ENCODE measurements at places on chromosomes 7 and 10.

DNA sequence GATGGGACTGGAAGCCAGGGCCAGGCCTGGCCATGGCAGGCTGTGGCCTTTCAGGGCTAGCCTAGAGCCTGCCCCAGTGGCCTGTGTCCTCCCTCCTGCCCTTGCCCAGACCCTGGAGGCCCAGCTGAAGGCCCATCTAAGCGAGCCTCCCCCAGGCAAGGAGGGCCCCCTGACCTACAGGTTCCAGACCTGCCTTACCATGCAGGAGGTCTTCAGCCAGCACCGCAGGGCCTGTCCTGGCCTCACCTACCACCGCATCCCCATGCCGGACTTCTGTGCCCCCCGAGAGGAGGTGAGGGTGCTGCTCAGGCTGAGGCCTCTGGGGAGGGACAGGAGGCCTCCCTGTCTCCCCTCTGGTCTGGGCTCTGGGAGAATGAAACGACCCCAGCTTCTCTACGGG lies 60.9 kb downstream of the PALD1 start:
- DNase-seq, result no peak

- DNase-seq, result peak; percentile 80
Measured at GRCh38 chr7:128022631-128023532, 8.4 kb downstream of the LRRC4 start.

GRCh38 chr7:93913197-93913596 lies 6.8 kb downstream of the GNGT1 start:
- DNase-seq, result no peak

DNA sequence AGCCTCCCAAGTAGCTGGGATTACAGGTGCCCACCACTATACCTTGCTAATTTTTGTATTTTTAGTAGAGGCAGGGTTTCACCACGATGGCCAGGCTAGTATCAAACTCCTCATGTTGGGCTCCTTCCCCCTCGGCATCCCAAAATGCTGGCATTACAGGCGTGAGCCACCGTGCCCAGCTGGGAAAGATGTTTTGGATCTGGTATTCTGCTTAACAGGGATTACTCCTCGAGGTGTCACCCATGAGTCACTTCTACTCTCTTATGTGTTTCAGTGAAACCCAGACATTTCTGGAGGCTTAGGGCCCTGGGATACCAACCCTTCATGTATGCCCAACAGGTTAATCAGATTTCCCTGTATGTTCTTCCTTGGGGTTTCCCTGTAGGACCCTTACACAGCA lies 11.8 kb upstream of the OPN4 start:
- DNase-seq, result peak; percentile 23

DNA sequence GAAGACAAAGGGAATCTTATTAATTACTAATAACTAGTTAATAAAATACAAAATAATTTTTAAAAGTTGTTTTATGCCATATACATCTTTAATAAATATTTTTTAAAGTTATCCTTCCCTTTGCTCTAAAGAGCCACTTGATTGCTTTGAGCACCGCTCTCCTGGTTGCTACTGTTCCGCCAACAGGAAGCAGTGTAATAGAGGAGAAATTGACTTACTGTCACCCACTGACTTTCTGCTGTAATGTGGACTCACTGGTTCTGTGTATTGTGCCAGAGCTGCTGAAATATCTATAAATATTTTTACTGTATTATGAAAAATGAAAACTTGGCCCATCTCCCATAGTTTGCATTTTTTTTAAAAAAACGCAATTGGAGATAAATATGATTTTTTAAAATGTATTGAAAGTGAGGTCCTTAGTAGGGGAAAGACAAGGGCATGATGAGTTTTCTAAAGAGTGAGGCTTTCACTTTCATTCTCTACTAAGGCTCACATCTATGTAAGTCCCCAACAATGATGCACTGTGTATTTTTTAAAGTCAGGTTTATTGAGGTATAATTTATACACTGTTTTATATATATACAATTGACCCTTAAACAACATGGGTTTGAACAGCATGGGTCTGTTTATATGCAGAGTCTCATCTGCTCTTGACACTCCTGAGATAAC lies 100.5 kb downstream of the NPY start:
- DNase-seq, result no peak

GRCh38 chr10:114472877-114473253 lies 68.6 kb upstream of the AFAP1L2 start:
- no peak for DNase-seq

- no peak for DNase-seq
Measured at GRCh38 chr7:5572439-5572838, 148.8 kb upstream of the TNRC18 start.

DNA sequence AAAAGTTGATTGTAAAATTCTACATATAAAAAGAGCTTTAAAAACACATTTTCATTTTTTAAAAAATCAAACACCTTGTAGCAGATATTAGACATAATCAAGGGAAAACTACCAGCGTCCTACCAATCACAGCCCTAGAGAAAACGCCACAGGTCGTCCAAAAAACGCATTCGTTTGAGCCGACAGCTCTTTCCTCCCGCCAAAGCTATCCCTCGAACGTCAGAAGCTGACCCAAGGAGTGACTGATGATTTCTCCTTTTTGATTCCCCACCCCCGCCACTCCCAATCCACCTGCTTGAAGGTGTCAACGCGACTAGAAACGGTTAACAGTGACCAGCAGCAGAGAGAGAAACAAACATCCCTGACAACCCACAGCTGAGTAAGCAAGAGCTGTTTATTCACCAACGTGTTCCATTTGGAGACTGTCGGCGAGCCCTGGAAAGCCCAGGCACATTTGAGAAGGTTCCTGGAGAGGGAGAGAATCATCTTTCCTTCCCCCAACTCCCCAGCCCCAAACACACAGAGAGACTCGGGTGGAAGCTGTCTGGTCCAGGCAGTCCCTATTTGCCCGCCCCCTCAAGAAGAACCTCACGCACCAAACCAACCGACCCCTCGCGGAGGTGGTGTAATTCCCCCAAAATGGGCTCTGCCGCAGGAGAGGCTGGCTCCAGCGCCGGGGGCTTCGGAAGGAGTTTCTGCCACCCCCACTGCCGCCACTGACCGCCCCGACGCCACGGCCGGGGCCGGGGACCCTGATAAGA lies 622 bp downstream of the CPEB3 start:
- peak; percentile 29 for DNase-seq

DNA sequence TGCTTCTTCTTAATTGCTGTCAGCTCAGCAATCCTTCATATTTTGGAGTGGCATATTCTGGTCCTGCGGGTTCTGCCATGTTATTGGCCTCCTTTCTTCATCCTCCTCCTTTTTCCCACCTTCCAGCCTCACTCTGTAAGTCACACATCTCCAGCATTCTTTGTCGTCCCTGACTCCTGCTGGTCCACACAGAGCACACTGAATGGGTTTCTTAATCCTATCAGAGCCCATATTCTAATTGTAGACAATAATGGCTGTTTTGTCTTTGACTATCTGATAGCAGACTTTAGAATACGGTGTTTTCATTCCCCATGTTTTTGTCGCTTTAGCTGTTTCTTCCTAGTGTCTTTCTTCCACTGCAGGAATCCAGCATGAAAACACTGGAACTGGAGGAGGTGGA lies 389.6 kb downstream of the REEP3 start:
- DNase-seq, result no peak

DNA sequence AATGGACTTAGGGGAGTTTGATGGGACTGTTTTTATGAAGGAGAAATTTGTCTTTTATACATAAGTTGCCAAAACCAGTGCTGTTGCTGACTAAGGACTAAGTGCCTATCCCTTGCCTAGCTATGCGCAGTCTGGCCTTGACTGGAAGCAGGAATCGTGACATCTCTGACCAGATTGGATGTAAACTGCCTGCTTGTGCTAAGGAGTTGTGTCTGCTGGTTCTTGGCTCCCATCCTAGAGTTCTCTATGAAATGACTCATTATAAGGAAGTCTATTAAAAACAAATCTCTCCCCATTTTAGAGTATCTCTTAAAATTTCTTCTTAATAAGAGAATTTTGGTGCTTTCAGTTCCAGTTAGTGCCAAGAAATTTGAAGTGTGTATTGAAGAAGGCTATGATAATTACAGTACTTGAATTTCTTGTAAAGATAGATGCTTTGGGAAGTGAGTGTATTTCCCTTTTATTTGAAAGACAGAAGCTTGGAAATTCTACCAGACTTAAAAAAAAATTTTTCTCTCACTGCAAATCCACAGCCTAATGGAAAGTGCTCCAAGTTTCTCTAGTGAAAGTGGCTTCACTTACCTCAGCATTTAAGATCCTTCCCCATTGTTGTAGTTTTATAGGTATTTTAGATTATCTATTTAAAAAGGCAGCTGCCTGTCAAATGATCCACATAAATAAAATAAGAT lies 77.6 kb downstream of the BICC1 start:
- peak; percentile 99 for DNase-seq

- no peak for DNase-seq
Measured at GRCh38 chr7:44196450-44196872, 4.3 kb upstream of the YKT6 start.

- no peak for DNase-seq
Measured at GRCh38 chr7:129498021-129498420, 4.3 kb upstream of the SMKR1 start.

- no peak for DNase-seq
Measured at GRCh38 chr10:128151031-128151430, 24.8 kb upstream of the MKI67 start.

DNA sequence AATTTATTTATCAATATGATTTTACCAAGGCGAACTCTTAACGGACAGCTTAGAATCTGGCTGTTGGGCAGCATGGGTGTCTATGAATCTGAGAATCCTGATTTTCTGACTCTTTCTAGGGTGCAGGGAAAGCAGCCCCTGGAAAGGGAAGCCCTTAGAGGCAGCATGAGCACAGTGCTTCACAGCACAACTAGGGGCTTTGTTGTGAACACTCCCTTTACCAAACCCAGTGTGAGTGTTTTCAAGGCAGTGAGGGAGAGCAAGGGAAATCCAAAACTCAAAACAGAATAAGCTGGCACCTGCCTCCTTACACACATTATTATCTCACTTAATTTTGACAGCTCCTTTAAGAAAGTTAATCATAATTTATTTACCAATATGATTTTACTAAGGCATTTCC lies 116.3 kb upstream of the CSTF2T start:
- no peak for DNase-seq

GRCh38 chr10:54120806-54121205 lies 680.2 kb downstream of the PCDH15 start:
- no peak for DNase-seq

DNA sequence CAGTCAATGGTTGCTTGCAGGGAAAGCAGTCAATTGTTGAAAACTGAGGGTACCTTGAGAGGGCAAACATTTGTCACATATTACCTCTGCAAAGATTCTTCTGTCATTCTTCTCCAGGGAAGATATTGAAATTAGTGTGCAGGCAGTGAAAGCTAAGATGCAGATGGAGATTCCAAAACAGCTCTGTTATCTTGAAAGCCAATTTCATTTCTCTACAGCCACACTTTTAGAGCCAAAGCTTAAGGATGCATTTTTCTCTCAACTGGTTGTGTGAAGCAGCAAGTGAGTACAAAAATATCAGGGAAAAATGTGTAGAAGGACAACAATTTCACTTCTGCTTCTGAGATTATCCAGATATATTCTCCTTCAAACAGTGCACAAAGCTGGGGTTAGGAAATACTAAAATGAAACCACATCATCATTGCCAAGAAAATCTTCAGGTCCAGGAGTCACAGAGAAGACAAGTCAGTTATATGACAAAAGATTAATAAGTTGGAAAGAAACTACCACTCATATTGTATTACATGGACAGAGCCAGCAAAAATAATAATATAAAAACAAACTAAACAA lies 16.3 kb downstream of the SGMS1 start:
- no peak for DNase-seq

Data from astrocyte (in vitro differentiated cells and primary cell).